Endothelial cell (in vitro differentiated cells): ENCODE measurements at places on chromosomes 4 and X.

- DNase-seq: no peak
These were observed 171.4 kb downstream of the MSL3 start for GRCh38 chrX:11929476-11929875.

DNA sequence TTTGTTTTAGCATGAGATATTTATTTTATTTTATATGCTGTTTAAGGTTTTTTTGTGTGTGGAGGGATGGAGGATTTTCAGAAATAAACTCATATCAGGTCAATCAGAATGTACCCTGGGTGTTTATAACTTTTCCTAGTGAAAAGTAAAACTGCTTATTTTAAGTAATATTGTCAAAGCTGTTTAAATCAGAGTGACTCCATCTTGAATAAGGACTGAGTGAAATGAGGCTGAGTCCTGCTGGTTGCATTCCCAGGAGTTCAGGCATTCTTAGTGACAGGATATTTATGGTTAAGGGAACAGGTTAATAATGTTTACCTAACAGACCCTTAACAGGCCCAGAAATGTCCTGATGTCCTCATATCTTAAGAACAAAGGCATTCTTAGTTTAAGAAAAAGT lies 1160.9 kb upstream of the PCDH7 start:
- no peak for DNase-seq

GRCh38 chr4:87525636-87526295 lies 3.4 kb downstream of the SPARCL1 start:
- no peak for DNase-seq

- DNase-seq: no peak
These were observed 568.8 kb downstream of the STIM2 start for GRCh38 chr4:27429364-27429871.

- DNase-seq: no peak
These were observed 831.7 kb upstream of the EPHA5 start for GRCh38 chr4:66501997-66502396.

DNA sequence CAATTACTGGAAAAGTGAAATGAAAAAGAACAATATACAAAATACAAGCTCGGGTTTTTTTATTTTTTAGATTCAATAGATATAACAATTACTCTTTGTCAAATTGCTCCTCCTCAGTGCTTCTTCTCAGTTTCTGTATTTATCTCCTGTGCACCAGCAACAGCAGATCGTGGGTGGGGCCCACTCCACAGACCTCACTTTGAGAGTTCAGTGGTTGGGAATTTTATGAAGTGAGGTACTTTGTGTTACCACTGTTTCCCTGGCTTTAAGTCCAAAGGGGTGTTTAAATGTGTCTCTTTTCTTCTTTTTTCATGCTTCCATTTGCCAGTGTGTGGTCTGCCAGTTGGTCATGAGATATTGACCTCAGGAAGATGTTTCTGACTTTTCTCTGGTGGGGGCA lies 54.4 kb downstream of the KIT start:
- no peak for DNase-seq
